ENCODE measurements at places on chromosomes 3 and 15. TPM values are rescaled to one million over a fixed set of nuclear protein-coding genes. Genes with fewer than 3 reads are reported as not detected.

DNA sequence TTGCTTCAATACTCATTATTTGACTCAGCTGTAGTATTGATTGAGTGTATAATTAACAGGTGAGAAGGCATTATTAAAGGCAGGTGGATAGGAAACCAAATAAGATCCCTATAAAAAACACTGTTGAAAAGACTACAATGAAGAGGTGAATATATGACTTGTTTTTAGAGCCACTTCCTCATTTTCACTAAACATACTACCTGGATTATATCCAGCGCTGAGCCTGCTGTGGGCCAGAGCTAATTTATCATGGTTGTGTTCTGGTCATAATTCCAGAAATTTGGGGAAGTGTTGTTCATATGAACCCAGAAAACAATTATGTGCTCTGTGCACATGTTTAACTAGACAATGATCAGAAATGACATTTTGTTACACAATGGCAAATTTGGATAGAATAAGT, 235.3 kb upstream of the MME start:
- DNase-seq, result no peak

DNA sequence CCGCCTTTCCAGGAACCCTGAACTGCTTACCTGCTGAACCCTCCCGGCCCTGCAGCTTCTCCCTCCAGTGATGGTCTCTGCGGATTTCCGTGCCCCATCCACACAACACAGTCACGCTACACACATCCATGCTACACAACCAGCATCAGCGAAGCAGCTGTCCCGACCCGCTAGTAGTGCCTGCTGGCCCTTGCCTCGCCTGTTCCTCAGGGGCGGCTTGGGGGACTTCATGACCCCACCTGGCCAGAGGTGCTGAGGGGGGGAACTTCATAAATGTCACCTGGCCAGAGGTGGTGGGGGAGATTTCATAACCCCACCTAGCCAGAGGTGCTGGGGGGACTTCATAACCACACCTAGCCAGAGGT, 530 bp upstream of the TUBGCP5 start:
- peak; percentile 63 for DNase-seq

FETUB gene
- total RNA-seq, result not detected

GRCh38 chr3:114080201-114080600, 23.7 kb downstream of the QTRT2 start:
- no peak for DNase-seq

GRCh38 chr3:170809007-170809974, 60.7 kb downstream of the RPL22L1 start:
- DNase-seq, result no peak

DNA sequence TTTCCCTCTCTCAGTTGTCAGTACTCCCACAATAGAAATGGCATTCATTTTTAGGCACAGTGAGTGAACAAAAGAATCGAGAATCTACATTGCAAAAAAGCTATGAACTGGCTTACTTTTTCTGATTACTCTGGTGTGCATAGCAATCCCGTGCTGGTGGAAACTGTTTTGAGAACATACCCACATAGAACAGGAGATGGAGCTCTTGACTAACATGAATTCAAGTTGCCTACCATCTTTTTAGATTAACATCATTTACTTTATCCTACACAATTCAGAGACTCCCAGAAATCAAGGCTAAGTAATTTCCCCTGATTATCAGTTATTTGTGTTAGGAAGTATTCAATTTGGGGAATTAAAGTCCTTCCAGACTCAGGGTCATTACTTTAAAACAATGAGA, 326.6 kb downstream of the ARPP21 start:
- DNase-seq, result no peak

FAM174B gene
- total RNA-seq, result 6.7 TPM

GRCh38 chr3:86973440-86973839, 17.5 kb downstream of the VGLL3 start:
- DNase-seq, result no peak

DNA sequence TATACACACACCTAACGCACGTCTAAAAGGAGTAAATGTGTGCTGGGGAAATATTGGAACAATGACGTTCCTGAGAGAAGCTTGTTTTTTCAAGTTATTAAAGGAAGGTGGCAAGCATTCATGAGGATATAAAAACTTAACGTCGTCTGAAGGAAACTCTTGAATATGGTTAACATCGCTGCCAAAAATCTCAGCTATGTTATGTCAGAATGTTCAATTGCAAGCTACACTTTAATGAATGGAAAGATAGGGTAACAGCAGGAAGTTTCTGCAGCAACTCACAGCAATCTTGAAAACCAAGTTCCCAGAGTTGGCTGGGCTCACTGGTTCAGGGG, 54.3 kb upstream of the MEF2A start:
- no peak for DNase-seq

DNA sequence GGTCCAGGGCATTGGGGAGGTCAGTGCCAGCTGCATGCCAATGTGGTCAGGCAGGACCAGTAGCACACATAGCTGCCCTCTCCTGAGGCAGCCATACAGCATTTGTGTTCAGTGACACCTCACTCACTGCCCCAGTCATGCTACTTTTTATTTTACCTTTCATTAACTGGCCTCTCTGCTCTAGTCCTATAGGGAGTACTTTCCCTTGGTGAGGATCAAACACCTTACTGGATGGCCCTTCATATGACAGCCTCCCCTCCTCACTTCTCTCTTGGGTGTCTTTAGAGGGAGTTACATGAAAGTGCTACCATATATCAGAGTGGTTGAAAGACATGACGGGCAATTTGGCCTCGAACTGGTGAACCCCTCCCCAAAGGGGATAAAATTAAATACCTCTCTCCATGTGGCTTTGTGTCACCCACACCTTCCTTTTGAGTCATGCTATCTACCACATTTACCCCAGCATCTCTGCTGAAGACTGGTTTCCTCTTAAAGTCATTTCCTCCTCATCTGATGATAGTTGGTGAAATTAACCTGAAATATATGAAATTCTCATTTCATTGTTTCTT, 17.6 kb downstream of the RLBP1 start:
- no peak for DNase-seq

- no peak for DNase-seq
Measured at GRCh38 chr15:68201879-68202261, 3.3 kb downstream of the CALML4 start.

TGM4 gene
- total RNA-seq, result not detected

GRCh38 chr3:143295201-143296080, 175.9 kb downstream of the CHST2 start:
- DNase-seq, result no peak

GRCh38 chr3:34683851-34684250, 885.4 kb downstream of the PDCD6IP start:
- DNase-seq, result peak; percentile 90

DNA sequence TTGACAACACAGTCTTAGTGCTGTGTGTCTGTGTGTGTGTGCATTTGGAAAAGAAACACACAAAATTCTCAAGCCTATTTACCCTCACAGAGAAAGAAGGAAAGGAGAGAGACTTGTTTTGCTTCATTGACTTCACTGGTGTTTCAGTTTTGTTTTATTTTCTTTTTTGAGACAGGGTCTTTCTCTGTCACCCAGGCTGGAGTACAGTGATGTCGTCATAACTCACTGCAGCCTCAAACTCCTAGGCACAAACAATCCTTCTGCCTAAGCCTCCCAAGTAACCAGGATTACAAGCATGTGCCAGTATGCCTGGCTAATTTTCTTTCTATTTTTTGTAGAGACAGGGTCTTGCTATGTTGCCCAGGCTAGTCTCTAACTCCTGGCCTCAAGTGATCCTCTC, 636.9 kb downstream of the TAFA4 start:
- DNase-seq, result no peak

GRCh38 chr3:185056908-185057307, 96.0 kb downstream of the C3orf70 start:
- no peak for DNase-seq

DNA sequence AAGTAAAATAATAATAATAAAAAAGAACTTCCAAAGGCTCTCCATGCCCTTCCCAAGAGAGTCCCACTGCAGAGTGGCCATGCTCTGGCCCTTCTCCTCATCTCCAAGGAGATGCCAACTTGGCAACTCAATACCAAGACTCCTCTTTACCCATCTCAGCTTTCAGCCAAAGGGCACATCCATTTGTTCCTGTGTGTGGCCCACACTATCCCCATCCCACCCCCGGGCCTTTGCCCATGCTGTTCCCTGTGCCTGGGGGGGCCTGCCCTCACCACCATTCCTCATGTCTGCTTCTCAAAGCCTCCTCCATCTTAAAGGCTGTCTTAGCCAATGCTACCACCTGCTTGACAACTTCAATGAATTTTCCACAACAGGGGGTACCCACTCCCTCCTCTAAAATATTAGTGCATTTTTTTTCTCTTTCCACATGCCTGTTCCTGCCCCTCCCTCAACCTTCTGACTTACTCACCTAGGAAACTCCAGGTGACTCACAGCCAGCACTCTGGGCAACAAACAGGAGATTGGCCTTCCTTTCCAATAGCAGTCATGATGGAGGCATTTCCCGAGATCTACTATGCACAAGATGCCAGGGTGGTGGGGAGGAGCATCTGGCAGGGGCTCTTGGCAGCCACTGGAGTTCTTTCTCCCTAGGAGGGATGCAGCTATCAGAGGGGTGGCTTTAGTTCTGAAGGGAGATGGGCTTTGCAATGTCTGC, 109.4 kb upstream of the SMAD3 start:
- DNase-seq, result no peak

GRCh38 chr3:158830391-158830790, 28.5 kb downstream of the MFSD1 start:
- no peak for DNase-seq

DNA sequence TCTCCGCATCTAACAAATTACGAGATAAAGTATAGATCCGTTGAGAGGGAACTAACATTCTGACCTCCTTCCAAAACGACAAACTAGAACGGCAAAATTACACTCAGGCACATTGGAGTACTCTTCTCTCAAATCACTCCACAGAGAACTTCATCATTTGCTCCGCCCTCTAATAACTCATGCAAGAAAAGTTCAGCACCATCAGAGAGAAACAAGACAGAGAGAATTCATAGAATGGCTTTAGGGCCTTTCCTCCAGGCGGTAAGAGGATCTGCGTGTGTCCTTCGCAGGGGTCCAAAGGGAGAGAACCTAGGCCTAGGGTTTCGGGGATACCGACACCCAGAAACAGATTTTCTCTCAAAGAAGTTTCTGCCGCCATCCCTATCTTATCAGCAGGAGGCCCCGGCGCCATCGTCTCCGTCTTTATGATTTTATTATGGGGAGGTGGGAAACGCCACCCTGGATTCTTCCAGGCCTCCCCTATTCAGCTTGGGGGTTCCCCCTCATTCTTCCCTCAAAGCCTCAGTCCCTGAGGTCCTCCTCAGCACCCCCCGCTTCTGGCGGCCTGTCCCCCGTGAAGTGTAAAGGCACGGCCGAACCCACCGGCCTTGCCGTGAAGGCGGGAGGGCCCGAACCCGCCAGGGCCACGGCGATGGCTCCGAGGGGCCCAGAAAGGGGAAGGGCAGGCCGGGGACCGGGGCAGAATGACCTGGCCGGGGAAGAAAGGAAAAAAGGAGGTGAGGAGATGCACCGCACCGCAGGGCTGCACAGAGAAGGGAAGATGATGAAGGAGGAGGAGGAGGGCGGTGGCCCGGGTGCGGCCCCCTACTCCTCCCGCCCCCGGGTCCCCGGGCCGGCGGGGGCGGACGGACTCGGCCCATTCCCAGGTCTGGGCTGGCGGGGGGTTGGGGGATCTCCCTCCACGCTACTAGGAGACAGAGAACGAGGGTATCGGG, 768 bp downstream of the UBXN7 start:
- DNase-seq, result peak; percentile 69

GRCh38 chr3:192239956-192240355, 487.4 kb downstream of the FGF12 start:
- DNase-seq, result no peak

- DNase-seq, result no peak
Measured at GRCh38 chr3:95280711-95281352, 1218.0 kb downstream of the NSUN3 start.

ACKR4 gene
- 6.2 TPM for total RNA-seq

DNA sequence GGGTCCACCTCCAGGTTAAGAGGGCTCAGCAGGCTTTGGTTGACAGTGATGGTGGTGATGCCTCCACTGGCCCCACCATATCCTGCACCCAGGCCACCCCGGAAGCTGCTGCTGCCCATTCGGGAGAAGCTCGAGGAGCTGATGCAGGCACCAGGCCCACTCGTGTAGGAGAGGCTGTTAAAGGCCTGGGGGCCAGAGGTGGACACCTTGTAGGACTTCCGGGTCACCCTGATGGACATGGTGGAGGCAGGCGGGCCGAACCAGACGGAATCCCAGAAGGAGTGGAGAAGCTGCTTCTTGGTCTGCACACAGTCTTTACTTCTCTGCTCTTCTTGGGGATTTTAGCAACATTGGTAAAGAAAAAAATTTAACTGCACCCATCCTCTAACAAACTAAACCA, 65.2 kb upstream of the CDAN1 start:
- DNase-seq, result peak; percentile 43

DNA sequence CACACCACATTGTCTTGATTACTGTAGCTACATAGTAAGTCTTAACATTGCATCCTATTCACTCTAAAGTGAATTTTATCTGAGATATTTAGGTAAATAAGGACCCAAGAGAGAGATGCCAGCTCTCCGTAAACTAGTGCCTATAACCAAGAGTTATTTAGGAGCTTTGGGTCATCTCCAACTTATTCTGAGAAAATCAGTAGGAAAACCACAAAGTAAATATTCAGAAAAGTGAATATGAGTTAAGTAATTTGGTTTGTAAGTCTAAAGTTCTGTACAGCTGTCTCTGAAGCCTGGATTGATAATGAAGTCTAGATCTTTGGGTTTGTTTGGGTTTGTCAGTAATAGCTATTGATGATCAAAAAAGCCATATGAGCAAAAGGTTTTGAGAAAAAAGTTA, 120.0 kb downstream of the FNDC3B start:
- DNase-seq, result no peak

GRCh38 chr3:70861234-70861633, 548.8 kb upstream of the MDFIC2 start:
- no peak for DNase-seq

DNA sequence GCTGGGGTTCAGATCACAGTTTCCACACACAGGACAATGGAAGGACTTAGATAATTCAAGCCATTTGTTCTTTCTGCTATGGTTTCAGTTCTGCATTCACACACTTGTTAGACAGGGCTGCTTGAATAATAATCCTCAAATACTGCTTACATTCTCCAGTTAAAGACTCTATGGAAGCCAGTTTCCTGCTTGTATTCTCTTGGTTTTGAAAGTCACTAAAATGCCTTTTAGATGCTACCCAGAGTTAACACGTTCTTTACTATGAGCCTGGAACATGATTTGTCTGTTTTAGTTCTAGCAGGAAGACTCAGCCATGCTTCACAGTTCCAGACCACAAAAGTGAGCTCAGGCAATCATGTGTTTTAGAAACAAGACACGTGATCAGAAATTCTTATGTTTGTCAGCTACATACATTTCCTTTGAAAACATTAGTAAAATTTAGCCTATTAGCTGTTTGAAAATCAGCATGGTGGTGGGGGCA, 152.4 kb downstream of the LEKR1 start:
- DNase-seq, result peak; percentile 9

- DNase-seq, result no peak
Measured at GRCh38 chr3:149026718-149027117, 35.4 kb downstream of the GYG1 start.

CBLB gene
- total RNA-seq, result 45.0 TPM

GOLGA8S gene
- 0.71 TPM for total RNA-seq

GRCh38 chr3:136835813-136836510, 17.0 kb downstream of the SLC35G2 start:
- DNase-seq, result no peak

All from right cardiac atrium (tissue), 5 donors.